ENCODE measurements at places on chromosomes 5 and 9.

DNA sequence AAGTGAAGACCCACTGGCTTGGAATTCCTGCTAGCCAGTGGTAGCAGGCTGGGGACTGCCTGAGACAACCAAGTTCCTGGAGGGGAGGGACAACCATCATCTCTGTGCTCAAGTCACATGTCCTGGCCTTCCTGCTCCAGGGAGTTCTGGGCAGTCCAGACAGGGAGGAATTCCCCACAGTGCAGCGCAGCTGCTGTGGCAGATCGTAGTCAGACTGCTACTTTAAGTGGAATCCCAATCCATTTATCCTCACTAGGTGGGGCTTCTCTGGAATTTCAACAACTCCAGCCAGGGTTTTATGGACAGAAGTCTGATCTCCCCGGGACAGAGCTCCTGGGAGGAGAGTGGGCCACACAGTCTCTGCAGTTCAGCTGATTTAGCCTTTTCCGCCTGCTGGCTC, 20.9 kb upstream of the OR5C1 start:
- DNase-seq, result no peak

DNA sequence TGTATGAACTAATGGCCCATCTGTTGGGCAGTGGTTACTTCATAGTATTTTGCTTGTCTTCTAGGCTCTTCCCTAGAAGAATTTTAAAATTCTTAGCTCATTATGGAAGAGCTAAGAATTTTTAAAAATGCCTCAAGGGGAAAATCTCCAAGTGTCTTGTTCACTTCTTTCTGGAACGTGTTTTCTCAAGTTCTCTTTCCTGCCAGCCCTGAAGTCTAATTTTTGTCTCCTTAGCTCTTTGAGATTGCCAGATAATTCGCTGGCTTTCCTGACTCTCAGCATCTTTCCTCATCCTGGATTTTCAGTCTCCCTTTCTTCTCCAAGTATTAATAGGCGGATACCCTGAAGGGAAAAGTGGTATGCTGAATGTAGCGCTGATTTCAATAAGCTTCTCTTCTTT, 395.4 kb downstream of the ARRDC3 start:
- DNase-seq, result no peak

DNA sequence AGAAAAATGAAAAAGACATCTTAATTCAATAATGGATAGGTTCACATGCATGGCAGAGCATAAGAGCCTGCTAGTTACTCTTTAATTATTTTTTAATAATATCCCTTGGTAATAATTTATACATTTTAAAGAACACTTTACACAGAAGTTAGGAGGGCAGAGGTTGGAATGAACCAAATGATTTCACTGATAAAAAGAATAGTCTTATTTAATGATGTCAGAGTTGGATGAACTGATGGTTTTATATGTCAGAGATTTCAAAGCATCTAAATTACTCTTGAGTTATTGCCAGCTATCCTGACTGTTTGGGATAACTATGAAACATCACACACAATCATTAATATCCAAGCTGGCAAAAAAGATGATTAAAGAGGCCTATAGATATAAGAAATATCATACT, 244.8 kb downstream of the CSNK1G3 start:
- no peak for DNase-seq

DNA sequence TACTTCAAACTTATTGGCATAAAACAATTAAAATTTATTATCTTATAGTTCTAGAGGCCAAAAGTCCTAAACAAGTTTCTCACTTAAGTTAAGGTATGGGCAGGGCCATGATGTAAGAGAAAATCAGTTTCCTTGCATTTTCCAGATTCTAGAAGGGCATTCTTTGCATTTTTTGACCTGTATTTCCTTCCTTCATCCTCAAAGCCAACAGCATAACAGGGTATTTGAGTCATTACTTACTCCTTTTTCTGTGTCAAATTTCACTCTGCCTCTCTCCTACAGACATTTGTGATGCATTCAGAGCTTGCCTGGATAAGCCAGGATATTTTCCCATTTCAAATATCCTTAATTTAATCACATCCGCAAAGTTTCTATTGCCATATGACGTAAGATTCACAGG, 1499.0 kb downstream of the EFNA5 start:
- DNase-seq, result no peak

GRCh38 chr9:110887276-110887675, 151.0 kb downstream of the LPAR1 start:
- DNase-seq, result no peak

- no peak for DNase-seq
These were observed 65.8 kb downstream of the NFIB start for GRCh38 chr9:14248149-14248548.

DNA sequence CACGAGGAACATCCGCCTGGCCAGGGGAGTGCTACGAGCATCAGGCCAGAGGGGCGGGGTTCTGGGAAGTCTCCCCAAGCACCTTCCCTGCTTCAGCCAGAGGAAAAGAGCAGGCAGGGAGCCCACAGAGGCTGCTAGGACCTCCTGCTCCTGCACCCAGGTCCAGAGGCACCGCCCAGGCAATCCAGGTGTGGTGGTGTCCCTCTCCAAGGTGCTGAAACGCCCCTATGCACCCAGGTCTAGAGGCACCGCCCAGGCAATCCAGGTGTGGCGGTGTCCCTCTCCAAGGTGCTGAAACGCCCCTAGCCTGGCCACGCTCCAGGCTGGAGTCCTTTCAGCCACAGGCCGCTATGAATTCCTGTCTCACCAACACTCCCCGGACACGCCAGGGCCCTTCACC, 10.7 kb upstream of the UBAC1 start:
- DNase-seq, result no peak

DNA sequence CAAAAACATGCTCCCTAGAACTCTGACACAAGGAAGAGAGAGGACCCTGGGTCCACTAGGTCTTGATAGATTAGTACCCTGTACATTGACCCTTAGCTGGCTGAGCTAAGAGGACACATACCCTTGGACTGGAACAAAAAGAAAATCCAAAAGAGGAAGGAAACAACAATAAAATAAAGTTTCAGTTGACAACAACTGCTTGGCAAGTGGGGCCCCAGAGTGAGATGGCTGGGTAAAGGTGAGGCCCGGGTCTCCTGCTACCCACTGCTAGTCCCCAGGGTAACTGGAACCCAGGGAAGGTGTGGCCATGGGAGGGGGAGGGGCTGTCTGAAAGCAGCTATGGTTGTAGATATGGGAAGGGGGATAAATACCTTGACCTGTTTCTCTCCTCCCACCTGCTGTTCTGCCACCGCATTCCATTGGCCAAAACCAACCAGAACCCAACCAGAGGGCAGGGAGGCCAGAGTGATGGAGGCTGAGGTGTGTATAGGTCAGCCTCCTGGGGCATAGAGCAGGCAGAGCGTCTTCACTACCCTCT, 11.7 kb downstream of the TAL2 start:
- no peak for DNase-seq

GRCh38 chr5:167982-168660, 23.2 kb upstream of the LRRC14B start:
- no peak for DNase-seq

DNA sequence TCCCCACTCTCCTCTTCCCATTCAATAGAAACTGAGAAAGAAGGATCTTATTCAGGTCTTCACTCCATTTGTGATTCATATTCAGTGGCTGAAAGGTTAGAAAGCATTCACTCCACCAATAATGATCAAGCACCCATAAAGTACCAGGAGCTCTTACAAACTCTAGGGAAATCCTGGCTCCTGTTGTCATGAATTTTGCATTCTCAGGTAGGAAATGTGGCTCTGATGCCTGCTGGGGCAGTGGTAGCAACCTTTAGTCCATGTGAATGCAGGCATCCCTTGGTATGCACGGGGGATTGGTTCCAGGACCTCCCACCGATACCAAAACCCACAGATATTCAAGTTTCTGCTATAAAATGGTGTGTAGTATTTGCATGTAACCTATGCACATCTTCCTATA, 3.6 kb upstream of the RORB start:
- DNase-seq, result no peak

DNA sequence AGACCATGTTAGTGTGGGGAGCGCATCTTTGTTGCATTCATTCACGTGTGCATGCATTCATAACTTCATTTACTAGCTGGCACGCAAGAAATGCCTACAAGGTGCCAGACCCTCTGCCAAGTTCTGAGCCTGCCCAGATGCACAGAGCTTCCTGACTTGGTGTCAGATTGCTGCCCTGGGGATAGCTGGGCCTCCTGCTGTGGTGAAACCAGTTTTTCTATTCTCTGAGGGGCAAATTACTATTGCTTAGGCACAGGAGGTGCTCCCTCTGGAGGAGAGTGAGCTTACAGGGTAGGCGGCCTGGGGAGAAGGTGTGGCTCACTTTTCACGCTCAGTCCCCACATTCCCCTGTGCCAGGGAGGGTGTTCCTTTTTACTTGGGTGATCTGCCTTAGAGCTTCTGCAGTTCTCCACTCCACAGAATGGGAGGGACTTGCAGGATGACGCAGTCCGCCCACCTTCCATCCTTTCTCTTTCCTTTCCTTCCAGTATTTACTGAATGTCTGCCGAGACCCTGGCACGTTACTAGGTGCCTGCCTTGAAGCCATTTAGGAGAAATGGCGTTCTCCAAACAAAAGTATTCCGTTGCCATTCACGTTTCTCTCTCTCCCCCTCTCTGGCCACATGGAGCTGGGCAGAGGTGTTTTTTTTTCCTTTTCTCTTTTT, 27.9 kb upstream of the CTNNA1 start:
- no peak for DNase-seq

Measured in stimulated activated CD8-positive, alpha-beta memory T cell treated with anti-CD3 and anti-CD28 coated beads, Interleukin-7, amount 100 ng/mL, for 24 hours (primary cell).